RPMI8226 (cell line): ENCODE measurements at places on chromosomes 16 and 17.

- DNase-seq, result no peak
Measured at GRCh38 chr16:88013766-88014251, 62.6 kb downstream of the BANP start.

GRCh38 chr17:10370016-10370608 lies 2.7 kb downstream of the MYH13 start:
- DNase-seq, result no peak

DNA sequence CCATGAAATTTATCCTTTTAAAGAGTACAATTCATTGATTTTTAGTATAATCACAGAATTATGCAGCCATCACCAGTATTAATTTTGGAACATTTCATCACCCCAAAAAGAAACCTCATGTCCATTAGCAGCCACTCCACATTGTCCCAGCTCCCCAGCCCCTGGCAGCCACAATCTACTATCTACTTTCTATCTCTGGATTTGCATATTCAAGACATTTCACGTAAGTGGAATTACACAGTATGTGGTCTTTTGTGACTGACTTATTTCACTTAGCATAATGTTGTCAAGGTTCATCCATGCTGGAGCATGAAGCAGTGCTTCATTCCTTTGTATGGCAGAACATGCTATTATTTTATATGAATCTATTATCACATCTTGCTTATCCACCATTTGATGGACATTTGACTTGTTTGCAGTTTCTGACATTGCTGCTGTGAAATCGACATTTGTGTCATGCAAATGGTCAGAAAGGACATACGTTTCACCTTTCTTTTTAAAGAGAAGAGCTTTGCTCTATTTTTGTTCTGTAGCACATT lies 10.7 kb downstream of the METTL9 start:
- DNase-seq, result no peak

DNA sequence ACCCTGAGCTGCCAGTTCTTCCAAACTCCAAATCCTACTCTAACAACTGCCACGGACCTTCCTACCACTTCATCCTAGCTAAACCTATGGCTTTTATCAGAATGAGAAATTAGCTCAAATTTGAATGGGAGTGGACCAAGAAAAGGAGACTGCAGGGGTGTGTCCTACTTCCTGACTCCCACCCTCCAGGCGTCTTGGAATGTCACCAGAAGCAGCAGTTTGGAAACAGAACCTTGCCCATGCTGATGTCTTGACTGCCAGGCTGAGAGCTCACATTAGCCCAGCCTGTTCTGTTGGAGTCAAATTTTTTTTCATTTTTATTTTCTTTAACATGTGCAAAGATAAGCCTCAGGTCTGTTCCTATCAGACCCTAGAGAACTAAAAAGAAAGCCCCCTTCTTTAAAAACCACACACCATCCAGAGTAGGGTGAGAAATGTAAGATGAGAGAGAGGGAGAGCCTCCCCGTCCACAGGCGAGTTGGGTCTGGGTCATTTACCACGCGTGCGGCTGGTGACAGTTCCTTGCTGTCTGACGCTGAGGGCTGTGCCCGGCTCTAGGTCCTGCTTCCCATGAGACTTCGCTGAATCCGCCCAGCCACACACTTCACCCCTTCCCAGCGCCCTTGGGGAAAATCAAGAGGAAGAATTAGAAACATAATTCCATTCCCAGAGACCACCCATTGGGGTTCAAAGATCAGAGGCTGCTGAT lies 54.3 kb downstream of the WNT3 start:
- DNase-seq, result no peak

- no peak for DNase-seq
Measured at GRCh38 chr16:83937922-83938885, 14.8 kb upstream of the OSGIN1 start.

GRCh38 chr17:73003487-73003886 lies 89.0 kb downstream of the SLC39A11 start:
- no peak for DNase-seq

DNA sequence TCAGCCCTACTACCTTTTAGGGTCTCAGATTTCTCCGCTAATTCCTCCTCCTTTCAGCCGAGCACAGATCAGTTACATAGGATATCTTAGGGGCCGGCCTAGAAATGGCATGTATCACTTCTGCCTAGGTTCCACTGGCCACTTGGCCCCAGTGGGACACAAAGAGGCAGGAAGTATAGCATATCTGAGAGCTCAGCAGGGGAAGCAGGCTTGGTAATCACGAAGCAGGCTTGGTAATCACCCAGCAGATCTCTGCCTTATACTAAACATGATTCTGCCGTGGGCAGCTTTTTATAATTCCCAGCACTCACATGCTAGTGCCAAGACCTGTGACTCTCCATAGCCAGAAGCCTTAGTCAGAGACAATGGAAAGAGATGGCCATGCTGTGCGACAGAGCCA lies 59.6 kb upstream of the CACNG5 start:
- DNase-seq, result no peak

- DNase-seq, result no peak
Measured at GRCh38 chr16:85965125-85965524, 66.2 kb downstream of the IRF8 start.
